Transverse colon (tissue), 4 donors: ENCODE measurements at places on chromosomes 2 and 18. TPM values are rescaled to one million over a fixed set of nuclear protein-coding genes. Genes with fewer than 3 reads are reported as not detected.

- peaks cover 17% of the 10 kb centered on the region for H3K4me1 ChIP-seq
- DNase-seq, result peak; percentile 7
- H3K27me3 ChIP-seq, result peaks cover 7% of the 10 kb centered on the region
- no peaks in the 10 kb centered on the region for H3K36me3 ChIP-seq
- H3K4me3 ChIP-seq, result no peak overlapping the region
Observed at GRCh38 chr2:240988146-240988545, 10.3 kb upstream of the SNED1 start.

DNA sequence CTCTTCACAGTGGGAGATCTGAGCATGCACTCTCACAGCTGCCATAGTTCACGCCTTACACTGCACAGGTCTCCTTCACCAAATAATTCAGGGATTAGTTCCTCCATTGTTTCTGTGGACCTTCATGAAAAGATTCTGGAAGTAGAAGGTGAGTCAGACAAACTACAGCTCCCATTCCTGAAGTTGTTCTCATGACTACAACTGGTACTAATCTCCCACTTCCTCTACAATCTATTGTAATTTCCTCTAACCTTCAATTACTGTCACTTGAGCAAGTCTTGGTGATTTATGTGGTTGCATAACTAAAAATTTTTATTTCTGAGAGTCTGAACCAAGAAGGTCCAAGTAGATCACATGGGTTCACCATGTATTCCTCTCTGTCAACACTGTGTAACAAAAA lies 128.7 kb downstream of the XIRP2 start:
- H3K4me1 ChIP-seq, result no peaks in the 10 kb centered on the region

The VIT gene
- 2.5 TPM for total RNA-seq

GRCh38 chr2:64881037-64881492 lies 108.1 kb upstream of the SLC1A4 start:
- H3K4me3 ChIP-seq, result no peak overlapping the region
- H3K36me3 ChIP-seq, result no peaks in the 10 kb centered on the region
- no peaks in the 10 kb centered on the region for H3K4me1 ChIP-seq
- H3K27me3 ChIP-seq, result no peaks in the 10 kb centered on the region
- DNase-seq, result no peak

The TSPYL6 gene
- not detected for total RNA-seq

The MOGAT1 gene
- total RNA-seq, result not detected

The PCARE gene
- total RNA-seq, result not detected

The DSG4 gene
- not detected for total RNA-seq

The TUBA3E gene
- not detected for total RNA-seq

The COLEC11 gene
- total RNA-seq, result not detected

GRCh38 chr2:36405183-36405582 lies 49.6 kb downstream of the CRIM1 start:
- DNase-seq, result no peak
- H3K4me3 ChIP-seq, result no peak overlapping the region
- H3K4me1 ChIP-seq, result peaks cover 13% of the 10 kb centered on the region
- no peak overlapping the region for H3K27ac ChIP-seq
- no peaks in the 10 kb centered on the region for H3K36me3 ChIP-seq
- no peaks in the 10 kb centered on the region for H3K27me3 ChIP-seq

The NEB gene
- 2.1 TPM for total RNA-seq

- peak; percentile 9 for DNase-seq
- H3K4me1 ChIP-seq, result peaks cover 6% of the 10 kb centered on the region
- no peak overlapping the region for H3K27ac ChIP-seq
- H3K4me3 ChIP-seq, result no peak overlapping the region
- H3K27me3 ChIP-seq, result no peaks in the 10 kb centered on the region
Observed at GRCh38 chr2:23009545-23010149, 375.3 kb upstream of the KLHL29 start.
